Stimulated activated CD4-positive, alpha-beta T cell treated with anti-CD3 and anti-CD28 coated beads, Interleukin-4, amount 100 ng/mL, for 1 hour (primary cell): ENCODE measurements at places on chromosomes 2 and 18.

DNA sequence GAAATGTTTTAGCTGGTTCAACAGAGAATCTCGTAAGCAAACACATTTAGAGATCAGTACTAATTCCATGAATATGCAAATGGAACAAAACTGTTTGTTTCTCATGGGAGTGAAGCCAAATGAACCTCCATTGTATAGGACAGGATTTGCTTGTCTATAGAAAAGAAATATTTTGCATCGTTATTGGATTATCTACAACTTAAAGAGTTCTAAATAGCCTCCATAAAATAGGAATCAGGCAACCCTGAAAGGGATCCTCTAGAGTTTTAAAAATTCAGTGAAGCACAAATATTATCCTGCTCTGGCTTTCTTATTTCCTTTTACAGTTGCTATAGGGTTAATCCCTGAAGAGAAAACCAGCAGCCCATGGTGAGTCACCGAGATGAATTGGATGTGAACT, 378.4 kb upstream of the NRXN1 start:
- no peak for DNase-seq

DNA sequence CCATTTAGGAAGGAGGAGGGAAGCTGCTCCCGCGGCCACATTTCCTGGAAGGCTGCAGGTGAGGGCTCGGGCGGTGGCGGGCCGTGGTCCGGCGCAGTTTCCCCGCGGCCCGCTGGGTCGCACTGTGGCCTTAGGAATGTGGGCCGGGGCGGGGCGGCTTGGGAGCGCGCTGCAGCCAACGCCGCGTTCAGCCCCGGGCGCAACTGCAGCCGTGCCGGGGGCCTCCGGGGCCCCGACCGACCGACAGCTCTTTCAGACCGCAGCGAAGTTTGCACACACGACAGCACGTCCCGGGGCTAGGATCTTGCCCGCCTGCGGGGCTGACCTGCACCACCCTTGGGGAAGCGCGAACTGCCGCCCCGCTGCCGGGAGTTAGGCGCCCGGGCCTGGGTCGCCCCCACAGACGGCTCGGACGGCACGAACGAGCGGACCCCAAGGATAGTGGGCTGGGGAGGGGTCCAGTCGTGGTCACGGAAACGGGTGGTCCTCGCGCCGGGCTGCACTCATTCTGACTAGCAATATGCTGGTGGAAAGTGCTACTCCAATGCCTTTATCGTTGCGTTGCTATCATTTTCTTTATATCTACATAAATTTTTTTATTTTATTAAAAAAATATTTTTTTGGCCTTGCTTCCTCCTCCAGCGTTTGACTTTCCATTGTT, 69.9 kb upstream of the DLX2 start:
- DNase-seq: peak; percentile 72

DNA sequence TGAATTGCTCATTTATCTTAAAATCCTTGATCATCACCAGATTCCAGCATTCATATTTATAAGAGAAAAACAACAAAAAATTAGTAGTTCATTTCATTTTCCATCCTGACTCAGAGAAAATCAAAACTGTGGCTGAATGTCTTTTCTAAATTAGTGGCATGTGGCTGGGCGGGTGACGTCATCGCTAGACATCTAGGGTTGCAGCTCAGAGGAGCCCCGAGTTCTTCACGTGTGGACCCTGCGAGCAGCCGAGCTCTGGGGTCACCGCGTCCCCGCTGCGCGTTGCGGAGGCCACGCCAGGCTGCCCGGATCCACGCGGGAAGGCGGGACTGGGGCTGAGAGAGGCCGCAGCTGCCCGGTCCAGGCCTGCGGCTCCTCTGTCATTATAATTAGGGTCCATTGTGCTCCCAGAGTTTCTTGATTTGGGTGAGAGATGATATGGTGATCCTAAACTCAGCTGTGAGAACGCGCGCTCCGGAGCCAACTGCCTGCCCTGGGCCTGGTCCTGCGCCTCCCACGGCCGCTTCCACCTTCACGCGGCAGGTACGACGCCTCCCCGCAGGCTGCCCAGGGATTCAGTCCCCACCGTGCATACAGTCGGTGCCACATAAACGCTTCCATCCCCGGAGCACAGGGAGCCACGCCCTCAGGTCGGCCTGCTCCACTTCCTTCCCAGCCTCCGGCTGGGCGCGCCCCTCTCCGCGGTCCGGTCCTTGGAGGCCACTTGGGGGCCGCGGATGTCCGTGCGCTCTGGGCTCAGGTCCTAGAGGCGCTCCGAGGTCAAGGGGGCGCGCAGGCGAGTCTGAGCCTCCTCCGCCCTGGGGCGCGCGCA, 56.5 kb downstream of the TMEM18 start:
- no peak for DNase-seq

DNA sequence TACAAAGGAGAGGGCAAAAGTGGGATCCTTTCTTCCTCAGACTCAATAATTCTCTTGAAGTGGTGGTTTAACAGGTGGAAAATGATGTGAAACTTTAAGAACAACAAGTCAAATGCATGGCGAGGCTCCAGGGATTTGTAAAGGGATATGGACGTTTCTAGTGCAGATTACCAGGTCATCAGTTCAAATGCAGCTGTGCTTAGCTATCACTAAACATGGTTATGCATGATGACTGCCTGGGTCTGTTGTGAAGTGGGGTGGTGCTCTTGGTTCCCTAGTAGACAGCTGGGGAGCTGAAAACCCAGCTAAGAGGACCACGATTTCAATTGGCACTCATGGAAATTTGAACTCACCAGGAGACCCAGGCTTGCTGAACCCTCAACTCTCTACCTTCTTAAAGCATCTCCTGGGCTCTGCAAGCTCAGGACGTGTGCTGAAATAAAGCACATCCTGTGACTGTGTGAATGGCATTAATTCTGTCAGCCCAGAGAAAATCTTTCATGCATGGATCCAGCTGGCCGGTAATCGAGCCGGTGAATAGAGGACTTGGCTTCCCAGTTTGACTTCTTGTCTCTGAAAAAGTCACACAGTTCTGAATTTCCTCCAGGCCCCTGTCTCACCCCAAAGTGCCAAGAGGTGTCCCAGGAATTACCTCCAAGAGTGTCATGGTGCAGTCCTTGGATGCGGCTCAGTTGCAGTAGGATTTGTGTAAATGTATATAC, 146.1 kb downstream of the MTX2 start:
- DNase-seq: no peak
